ENCODE measurements at places on chromosomes 1 and 21.

DNA sequence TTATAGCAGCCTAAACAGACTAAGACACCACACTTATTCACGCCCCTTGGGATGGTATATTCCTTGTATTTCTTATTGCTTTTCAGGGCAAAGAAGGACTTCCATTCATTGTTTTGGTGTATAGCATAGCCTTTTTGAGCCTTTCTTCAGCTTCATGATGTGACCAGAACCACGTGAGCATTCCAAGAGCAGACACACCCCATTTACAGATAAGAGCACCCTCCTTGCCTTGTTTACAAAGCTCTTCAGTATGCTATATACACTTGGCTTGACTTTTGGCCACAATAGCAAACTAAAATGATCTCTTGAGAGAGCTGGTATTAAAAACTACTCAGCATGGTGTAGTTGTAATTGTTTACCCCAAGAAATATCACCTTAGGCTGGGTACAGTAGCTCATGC, 78.7 kb downstream of the PIK3R3 start:
- no peak for DNase-seq

GRCh38 chr1:66809736-66810326, 8.8 kb upstream of the INSL5 start:
- no peak for DNase-seq

DNA sequence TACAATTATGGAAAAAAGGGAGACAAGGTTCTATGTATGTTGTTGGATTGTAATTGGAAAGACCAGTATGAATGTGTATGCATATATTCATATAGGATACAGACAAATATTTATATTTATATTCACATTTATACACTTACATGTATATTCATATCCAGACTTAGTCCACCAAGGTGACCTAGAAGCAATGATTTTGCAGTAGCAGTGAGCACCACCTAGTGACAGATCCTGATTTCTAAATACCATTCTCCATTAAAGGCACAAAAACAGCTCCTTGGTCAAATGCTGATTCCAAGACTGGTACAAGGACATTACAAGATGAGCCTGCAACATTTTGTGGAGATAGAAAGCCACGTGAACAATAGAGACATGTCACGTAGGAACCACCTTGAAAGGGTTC, 153.4 kb downstream of the SDCCAG8 start:
- DNase-seq: no peak

DNA sequence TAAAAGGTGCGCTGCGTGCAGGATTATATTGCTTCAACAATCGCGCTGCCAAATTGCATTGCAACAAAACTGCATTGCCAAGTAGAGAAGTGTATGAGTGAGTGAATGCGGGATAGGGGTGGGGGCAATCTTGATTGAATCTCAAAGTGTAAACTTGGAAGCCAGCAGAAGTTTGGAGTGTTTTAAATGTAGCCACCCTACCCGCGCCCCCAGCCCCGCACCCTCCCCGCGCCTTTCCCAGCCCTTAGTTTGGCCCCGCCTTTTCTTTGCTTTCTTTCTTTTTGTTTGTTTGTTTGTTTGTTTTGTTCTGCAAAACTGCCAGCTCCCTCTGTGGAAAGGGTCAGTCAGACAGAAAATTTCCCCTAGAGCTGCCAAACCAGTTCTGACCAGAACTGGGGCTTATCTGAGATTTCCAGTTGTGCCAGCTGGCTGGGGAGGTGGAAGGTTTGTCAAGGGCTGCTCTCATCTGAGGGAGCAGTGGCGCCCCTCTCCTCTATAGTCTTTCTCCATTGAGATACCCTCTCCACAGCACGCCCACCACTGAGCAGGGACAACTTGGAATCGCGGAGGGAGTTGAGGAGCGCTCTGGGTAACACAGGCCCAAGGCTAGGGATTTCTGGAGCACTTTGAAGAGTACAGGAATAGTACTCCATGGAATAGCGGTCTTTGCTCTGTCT, 666 bp upstream of the BEND5 start:
- no peak for DNase-seq

DNA sequence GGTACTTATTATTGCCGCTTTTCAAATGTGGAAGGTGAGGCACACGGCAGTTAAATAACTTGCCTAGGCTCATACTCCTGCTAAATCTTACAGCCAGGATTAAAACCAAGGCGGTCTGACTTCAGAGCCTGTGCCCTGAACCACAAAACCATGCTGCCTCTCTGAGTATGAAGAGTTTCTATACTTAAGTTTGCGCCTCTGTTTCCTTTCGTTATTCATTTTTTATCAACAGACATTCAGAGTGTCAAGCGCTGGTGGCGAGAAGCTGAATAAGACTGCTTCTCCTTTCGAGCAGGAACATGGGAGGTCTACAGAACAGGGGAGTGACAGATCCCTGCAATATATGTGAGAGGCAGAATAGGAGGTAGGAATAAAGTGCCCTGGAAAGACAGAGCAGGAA, 96.0 kb upstream of the DUSP10 start:
- DNase-seq: no peak

GRCh38 chr1:41661428-41662060, 177.1 kb upstream of the EDN2 start:
- DNase-seq: no peak

All from CMK (cell line).